Natural killer cell (primary cell): ENCODE measurements at places on chromosomes 11 and 22.

DNA sequence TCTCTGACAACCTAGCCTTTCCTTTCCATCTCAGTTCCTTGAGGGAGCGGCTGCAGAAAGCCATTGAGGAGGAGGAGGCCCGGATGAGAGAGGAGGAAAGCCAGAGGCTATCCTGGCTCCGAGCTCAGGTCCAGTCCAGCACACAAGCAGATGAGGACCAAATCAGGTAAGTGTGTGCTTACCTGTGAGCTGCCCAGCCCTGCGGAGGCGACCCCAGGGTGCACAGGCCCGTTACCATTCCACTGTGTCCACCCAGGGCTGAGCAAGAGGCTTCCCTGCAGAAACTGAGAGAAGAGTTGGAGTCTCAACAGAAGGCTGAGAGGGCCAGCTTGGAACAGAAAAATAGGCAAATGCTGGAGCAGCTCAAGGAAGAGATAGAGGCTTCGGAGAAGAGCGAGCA is 63.1 kb downstream of the CEP164 start:
- DNase-seq, result no peak

GRCh38 chr11:606245-606644 is 9.5 kb downstream of the IRF7 start:
- DNase-seq, result no peak

GRCh38 chr11:77117492-77117891 is 10.6 kb upstream of the MYO7A start:
- no peak for DNase-seq

DNA sequence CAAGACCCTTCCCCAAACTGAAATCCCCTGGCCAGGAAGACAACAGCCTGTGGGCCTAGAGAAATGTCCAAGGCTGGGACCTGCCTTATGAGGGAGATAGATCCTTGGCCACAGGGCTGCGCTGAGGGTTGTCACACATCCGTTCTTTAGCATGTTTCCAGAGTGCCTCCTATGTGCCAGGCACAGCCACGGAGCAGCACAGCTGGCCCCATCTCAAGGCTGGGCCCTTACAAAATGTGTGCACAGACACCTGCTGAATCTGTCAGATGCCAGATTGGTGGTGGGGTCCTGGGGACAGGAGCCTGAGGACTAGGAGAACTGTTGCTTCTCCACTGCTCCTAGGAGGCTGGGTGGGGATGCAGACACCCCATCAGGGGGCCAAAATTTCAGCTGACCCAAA is 11.2 kb downstream of the GRIK4 start:
- no peak for DNase-seq
